ENCODE measurements at places on chromosomes 3 and 15.
A peak's percentile ranks its signal among the peaks of the same experiment; 100 is the strongest.

- no peak for DNase-seq
These were observed 96.6 kb upstream of the ANKRD28 start for GRCh38 chr3:15894382-15894781.

GRCh38 chr3:134375582-134376384 is 1.5 kb upstream of the AMOTL2 start:
- no peak for DNase-seq

DNA sequence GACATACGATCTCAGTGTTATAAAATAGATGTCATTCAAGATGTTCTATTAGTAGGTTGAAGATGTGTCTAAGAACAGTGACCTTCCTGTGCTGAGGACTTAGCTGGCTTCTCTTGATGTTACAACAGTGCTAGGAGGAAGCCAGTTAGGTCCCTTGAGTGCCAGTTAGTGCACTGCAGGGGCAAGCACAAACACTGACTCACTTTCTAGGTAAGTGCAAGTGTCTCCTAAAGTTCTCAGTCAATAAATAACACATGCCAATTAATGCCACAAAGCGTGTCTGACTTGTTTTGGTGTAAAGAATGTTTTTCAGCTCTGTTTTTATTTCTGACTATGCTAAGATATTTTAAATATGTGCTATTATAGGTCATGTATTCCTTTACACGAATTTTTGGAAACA is 211.8 kb downstream of the NAALADL2 start:
- no peak for DNase-seq

DNA sequence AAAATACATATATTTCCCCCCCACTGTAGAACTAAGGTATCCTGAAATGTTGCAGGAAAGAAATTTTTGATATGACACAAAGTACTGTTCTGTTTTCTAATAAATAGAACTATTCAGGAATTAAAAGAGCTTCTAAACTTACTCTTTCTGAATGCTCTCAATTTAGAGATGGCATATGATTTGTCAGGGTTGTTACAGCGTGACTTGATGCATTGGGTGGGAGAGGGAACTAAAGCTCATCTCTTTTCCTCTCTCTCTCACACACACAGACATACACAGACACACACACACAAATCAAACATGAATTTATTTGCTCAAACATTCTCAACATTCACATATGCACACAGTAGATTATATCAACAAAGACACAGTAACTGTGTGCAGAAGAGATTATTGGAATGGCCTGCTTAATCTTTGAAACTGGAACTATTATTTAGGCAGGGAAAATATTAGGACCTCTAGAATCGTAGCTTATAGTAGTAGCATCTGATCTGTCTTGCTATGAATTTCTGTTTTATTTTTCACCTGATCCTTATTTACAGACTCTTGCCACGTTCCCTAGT is 807.4 kb upstream of the GBE1 start:
- DNase-seq: no peak

GRCh38 chr15:71496336-71496955 is 313.9 kb upstream of the NR2E3 start:
- DNase-seq: peak; percentile 56

DNA sequence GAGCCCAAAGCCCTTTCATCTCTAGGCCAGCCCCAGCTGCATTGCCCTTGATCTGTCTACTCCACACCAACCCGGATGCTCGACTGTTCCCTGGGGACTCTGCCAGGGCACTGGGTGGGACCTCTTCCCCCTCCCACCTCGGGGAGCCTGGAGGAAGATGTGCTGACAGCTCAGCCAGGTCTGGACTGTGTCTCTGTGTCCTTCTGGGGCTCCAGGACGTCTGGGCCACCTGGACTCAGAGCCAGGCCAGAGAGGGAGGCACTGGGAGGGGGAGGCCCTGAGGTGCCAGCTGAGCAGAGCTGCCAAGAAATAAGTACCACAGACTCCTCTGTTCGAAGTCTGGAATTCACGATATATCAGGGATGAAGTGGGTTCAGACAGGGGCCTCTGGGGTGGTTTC is 5.8 kb upstream of the HCN4 start:
- DNase-seq: no peak

DNA sequence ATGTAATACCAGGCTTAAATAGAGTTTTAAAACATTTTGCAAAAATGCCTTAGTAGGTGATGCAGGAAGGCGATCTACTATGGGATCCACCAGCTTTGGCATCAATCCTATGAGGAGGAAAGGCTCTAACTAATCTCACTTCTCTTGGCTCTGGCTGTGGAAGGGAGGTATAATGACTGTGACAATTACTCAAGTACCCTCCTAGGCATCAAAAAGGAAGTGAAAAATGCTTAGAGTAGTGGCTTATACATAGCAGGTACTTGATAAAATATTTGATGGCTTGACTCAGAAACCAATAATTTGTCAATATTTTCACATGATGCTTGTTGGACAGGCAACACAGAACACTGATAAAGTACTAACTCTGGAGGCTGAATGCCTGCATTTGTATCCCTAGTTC is 34.1 kb upstream of the SERPINI2 start:
- no peak for DNase-seq

- DNase-seq: no peak
These were observed 9.8 kb upstream of the ZNF710 start for GRCh38 chr15:89991312-89991711.

GRCh38 chr3:60339304-60339703 is 911.9 kb downstream of the FHIT start:
- no peak for DNase-seq

DNA sequence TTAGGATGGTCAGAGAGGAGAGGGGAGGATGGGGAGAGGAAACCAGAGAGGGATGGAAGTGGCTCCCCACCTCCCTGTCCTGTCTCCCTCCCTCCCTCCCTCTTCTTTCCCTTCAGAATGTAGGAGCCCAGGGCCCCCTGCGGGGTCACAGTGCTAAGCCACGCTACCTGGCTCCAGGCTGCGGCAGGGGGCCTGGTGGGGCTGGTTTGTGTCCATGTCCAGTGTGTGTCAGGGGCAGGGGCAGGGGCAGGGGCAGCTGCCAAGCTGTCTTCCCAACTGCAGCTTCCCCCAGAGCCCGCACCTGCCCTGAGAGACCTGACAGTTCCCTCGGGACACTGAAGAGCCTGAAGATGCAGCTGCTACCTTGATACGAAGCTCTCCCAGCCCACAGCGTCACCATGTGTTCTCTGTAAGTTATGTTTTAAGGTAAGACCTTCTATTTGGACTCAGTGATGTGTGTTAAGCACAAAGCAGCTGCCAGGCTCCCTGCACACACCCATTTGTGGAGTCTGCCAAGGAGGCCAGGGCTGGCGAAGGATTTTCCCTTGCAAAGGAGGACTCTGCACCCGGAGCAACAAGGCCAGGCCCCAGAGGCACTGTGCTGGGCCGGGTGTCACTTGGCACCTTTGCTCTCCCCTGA is 121.8 kb upstream of the SMAD3 start:
- no peak for DNase-seq

GRCh38 chr3:156317462-156318074 is 197.2 kb downstream of the KCNAB1 start:
- DNase-seq: peak; percentile 63

GRCh38 chr15:31768055-31768454 is 262.3 kb upstream of the CHRNA7 start:
- DNase-seq: no peak

- DNase-seq: no peak
These were observed at the start of gene NAALADL2 for GRCh38 chr3:174859114-174859735. Gene NAALADL2, plus strand, starts transcription at chr3:174859334.

DNA sequence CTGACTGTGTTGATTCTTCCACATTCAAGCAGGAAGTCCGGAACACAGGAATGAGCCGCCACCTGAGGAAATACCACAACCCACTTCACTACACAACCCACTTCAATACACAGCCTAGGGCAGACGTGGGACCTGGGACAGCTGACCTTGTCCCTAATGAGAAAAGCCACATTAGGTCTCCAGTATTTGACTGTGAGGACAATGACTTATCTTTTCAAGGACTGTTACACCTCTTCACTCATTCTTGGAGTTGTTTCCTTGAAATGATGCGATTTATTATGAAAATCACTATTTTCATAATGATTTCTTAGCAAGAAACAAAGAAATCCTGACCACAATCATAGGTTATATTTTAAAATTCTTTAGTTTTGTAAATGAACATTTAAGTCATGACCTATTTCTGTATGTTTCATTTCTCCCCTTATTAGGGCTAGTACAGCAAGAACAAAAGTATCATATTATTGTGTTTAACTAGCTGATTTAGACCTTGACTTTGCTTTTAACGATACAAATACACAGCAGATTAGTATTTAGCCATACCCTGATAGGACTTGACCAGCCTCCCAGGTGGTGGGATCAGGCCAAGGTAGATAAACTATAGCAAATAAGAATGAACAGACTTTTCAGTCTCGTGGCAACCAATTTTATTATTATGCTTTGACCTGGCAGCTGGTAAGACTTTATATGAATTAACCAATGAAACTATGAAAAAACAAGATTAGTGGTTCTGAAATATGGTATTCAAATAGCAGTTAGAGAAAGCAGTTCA is 6.0 kb downstream of the RAB27A start:
- no peak for DNase-seq

- no peak for DNase-seq
These were observed 171.1 kb downstream of the P3H2 start for GRCh38 chr3:189949580-189949979.

- no peak for DNase-seq
These were observed 110.9 kb upstream of the PHLDB2 start for GRCh38 chr3:111748132-111748531.

GRCh38 chr3:126828306-126828705 is 124.3 kb downstream of the CHCHD6 start:
- DNase-seq: peak; percentile 49

GRCh38 chr15:54577476-54578250 is 599.4 kb downstream of the UNC13C start:
- no peak for DNase-seq

DNA sequence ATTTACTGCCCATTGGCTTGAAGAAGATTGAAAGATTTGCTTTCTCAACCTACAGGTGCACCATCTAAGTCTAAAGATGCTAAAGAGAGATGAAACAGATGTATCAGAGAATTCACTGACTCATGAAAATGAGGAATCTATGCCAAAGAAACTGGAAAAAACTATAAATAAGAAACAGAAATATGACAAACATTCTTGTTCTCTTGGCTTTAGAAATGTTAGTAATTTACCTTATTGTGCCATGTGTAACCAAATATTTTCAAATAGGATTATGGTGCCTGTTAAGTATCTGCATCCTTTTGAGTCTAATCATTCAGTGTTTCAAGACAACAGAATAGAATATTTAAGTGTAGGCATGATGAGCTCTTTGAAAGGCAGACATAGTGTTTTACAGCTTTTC is 271.5 kb downstream of the MEX3B start:
- no peak for DNase-seq

GRCh38 chr3:23396746-23397145 is 193.6 kb downstream of the UBE2E2 start:
- DNase-seq: peak; percentile 20

DNA sequence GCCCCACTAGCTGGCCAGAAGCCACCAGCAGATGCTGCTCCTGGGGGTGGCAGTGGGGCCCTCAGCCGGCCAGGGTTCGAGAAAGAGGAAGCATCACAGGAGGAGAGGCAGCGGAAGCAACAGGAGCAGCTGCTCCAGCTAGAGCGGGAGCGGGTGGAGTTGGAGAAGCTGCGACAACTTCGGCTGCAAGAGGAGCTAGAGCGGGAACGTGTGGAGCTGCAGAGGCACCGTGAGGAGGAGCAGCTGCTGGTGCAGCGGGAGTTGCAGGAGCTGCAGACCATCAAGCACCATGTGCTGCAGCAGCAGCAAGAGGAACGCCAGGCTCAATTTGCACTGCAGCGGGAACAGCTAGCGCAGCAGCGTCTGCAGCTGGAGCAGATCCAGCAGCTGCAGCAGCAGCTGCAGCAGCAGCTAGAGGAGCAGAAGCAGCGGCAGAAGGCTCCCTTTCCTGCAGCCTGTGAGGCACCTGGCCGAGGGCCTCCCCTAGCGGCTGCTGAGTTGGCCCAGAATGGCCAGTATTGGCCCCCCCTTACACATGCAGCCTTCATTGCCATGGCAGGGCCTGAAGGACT is 17.5 kb upstream of the APEH start:
- peak; percentile 14 for DNase-seq

- no peak for DNase-seq
These were observed 38.0 kb upstream of the XCR1 start for GRCh38 chr3:46065294-46065705.

GRCh38 chr3:28267984-28268849 is 26.8 kb downstream of the CMC1 start:
- no peak for DNase-seq

GRCh38 chr3:122918576-122919290 is 108.8 kb downstream of the SEMA5B start:
- peak; percentile 41 for DNase-seq

GRCh38 chr3:58353722-58354553 is 21.2 kb downstream of the PXK start:
- DNase-seq: peak; percentile 57

- DNase-seq: no peak
These were observed 368.2 kb downstream of the GBE1 start for GRCh38 chr3:81393251-81393650.

- no peak for DNase-seq
These were observed 196.7 kb upstream of the ADAMTS9 start for GRCh38 chr3:64884536-64884935.

GRCh38 chr3:149087208-149087607 is 875 bp upstream of the HLTF start:
- no peak for DNase-seq

DNA sequence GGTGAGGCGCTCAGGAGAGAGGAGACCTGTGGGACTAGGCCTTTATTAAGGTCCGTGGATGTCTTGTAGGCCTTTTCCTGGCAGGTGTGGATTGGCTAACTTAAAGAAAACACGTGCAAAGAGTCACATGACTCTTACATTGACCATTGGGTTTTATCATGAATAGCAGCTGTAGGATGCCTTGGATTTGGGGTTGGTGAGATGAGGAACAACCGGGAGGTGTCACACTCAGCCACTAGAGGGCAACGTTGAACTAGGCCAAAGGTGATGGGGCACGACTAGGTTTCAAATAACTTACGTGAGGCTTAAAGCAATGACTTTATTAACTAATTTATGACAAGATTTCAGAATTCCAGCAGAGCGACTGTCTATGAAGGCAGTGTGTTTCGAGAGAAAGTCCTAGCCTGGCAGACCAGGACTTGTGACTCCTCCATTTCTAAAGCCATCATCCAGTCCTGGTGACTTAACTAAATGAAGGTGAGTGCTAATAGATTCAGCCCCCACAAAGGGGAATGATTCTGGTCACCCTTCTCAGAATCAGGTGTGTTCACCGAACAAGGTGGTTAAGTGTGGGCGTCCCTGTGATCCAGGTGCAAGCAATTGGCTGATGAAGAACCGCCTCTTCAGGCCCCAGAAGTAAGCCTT is 345.6 kb downstream of the MCTP2 start:
- DNase-seq: peak; percentile 6

GRCh38 chr15:80694611-80695098 is 455 bp upstream of the ABHD17C start:
- DNase-seq: peak; percentile 56

GRCh38 chr3:10511809-10512494 is 6.6 kb upstream of the ATP2B2 start:
- DNase-seq: peak; percentile 24

- no peak for DNase-seq
These were observed 378.1 kb downstream of the GABRB3 start for GRCh38 chr15:26394801-26395200.
